ENCODE measurements at places on chromosomes 5 and 9.

- H3K4me3 ChIP-seq: peak overlapping the region; percentile 86
- peaks cover 36% of the 10 kb centered on the region for H3K4me1 ChIP-seq
- peak overlapping the region; percentile 94 for H3K27ac ChIP-seq
- peak; percentile 52 for DNase-seq
- peaks cover 37% of the 10 kb centered on the region for H3K36me3 ChIP-seq
Observed at GRCh38 chr9:98045234-98046179, 11.0 kb upstream of the NANS start.

DNA sequence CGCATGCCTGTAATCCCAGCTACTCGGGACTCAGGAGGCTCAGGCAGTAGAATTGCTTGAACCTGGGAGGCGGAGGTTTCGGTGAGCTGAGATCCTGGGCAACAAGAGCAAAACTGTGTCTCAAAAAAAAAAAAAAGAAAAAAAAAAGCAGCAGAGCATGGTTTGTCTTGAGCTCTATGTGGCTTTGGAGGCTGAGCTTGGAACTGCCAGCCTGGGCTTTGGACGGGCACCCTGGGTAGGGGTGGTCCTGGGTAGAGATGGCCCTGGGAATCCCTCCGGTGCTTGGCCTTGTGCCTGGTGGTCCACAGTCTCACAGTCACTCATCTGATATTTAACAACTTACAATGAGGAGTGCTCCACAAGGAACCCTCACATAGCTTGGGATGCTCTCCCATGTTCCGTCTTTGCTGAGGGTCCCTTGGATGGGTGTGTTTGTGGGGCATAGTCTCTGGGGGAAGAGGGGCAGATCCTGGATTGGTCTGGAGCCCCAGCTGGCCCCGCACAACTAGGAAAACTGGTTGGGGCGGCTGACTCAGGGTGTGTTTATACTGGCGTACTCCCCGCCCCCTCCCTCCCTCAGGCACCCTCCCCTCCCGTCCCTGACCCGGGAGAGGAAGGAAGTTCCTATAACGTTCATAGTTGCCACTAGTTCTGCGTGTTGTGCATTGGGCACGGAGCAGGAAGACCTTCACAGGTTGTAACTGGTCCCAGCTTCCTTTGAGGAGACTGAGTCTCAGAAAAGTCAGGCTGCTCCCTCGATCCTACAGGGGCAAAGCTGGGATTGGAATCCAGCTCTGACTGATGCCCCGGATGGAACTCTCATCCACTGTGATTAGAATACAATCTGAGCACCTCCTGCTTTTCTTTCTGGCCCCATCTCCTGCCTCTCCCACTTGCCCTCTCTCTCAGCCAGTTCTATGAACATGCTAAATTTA, 11.2 kb downstream of the IER5L start:
- H3K27ac ChIP-seq: peak overlapping the region; percentile 20
- H3K27me3 ChIP-seq: no peaks in the 10 kb centered on the region
- peak; percentile 20 for DNase-seq
- H3K4me1 ChIP-seq: peaks cover 20% of the 10 kb centered on the region
- H3K4me3 ChIP-seq: peak overlapping the region; percentile 51

- H3K27me3 ChIP-seq: no peaks in the 10 kb centered on the region
- no peak for DNase-seq
- H3K36me3 ChIP-seq: peaks cover 6% of the 10 kb centered on the region
Observed at GRCh38 chr9:114884787-114885452, 45.5 kb downstream of the TNFSF8 start.

DNA sequence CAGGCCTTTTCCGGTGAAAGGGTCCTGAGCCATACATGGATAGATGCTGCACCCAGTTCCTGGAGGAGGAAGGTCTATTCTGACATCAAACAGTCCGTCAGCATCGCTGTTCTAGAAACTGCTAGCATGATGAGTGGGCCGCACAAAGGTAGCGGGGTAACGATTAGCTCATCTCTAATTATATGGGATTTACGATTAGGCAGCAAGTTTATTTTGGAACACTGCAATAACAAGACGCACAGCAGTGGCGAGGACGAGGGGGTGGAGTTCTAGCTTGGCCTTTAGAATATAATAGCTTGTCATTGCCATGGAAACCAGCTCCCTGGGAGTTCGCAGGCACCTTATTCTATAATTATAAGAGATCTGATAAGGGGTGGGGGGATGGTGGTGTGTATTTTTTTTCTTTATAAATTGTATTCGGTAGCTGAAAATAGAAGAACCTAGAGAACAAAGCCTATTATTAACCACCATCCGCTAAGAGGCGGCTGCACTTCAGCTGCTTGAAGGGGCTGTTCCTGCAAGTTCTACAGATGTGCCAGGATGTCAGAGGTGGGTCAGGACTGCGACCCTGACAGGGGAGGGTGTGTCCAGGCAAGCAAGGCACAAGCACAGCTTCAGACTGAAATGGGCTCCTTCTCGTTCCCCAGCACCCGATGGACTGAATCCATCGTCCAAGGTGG, 311.0 kb downstream of the AGTPBP1 start:
- H3K27ac ChIP-seq: no peak overlapping the region
- peaks cover 20% of the 10 kb centered on the region for H3K27me3 ChIP-seq
- no peak overlapping the region for H3K4me3 ChIP-seq
- H3K36me3 ChIP-seq: no peaks in the 10 kb centered on the region
- DNase-seq: no peak

DNA sequence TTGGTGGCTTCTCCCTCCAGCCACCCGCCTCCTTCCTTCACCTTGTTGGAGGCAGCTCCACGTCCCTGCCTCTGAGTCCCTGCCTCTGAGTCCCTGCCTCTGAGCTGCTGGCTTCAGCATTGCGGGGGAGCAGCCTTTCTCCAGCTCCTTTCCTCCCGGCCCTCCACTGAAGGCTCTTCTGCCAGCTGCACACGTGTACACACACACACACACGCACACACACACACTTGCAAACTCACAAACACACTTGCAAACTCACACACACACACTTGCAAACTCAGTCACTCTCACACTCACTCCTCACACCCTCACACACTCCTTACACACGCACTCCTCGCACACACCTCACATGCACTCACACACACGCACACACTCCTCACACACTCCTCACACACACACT, 45.1 kb downstream of the C9orf50 start:
- DNase-seq: no peak
- H3K4me1 ChIP-seq: peaks cover 24% of the 10 kb centered on the region
- no peaks in the 10 kb centered on the region for H3K27me3 ChIP-seq

DNA sequence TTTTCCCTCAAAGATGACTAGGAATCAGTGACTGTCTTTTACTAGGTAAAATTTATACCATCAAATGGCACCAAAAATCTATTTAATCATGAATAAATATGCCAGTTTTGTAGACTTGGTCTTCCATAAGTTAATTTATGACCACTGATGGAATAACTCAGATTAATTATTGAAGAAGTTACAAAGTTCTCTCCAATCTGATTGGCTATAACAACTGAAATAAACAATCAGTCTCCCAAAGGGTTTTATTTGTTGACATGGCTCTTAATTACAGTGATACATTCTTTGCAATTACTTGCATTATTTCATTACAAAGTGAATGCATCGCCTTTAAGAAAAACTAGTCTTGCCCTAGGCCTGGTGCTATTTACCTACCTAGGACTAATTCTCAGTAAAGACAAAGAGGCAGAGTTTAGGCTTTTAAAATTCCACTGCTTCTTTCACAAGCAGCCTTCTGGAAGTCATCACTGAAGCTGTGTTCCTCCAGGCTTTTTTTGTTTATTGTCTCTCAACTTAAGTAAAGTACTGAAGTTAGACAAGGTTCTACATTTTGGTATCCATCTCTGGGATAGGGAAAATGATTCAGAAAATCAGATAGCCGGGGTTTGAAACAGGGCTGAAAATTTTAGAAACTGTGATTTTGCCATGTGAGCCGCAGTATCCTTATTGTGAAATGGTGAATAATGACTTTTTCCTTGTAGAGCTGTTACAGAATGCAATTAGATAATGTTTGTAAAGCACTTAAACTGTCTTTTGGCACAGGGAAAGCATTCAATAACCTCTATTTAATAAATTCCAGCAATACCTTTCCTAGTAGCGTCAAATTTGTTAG, 2.5 kb downstream of the STOM start:
- no peak overlapping the region for H3K27ac ChIP-seq
- peaks cover 4% of the 10 kb centered on the region for H3K36me3 ChIP-seq
- no peaks in the 10 kb centered on the region for H3K27me3 ChIP-seq
- peak overlapping the region; percentile 79 for H3K4me3 ChIP-seq
- DNase-seq: no peak
- H3K4me1 ChIP-seq: peaks cover 62% of the 10 kb centered on the region

GRCh38 chr5:86330736-86331135, 287.0 kb upstream of the COX7C start:
- DNase-seq: no peak
- no peak overlapping the region for H3K4me3 ChIP-seq
- no peaks in the 10 kb centered on the region for H3K27me3 ChIP-seq
- no peaks in the 10 kb centered on the region for H3K4me1 ChIP-seq
- H3K27ac ChIP-seq: no peak overlapping the region

DNA sequence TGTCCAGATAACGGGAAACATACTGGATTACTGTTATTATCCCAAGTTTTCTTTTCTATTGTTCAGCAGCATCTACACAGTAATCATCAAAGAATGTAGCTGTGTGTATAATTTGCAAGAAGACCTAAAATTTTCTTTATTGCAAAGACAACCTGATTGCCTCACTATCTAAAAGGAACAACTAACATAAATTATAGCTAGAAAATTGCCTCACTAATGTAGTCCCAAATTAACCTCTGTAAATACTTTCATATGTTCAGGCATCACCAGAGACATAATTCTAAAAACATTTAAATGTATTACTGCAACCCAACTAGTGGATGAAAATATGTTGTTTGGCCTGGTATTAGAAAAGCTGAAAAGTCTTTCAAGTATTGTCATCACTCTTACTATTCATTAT, 275.4 kb downstream of the CDH12 start:
- H3K4me3 ChIP-seq: no peak overlapping the region
- DNase-seq: no peak
- H3K27me3 ChIP-seq: no peaks in the 10 kb centered on the region
- no peak overlapping the region for H3K27ac ChIP-seq
- H3K36me3 ChIP-seq: no peaks in the 10 kb centered on the region

GRCh38 chr9:35954942-35955546, 2.9 kb downstream of the OR2S2 start:
- peak; percentile 67 for DNase-seq
- no peak overlapping the region for H3K4me3 ChIP-seq
- no peaks in the 10 kb centered on the region for H3K36me3 ChIP-seq
- H3K4me1 ChIP-seq: no peaks in the 10 kb centered on the region
- no peak overlapping the region for H3K27ac ChIP-seq
- H3K27me3 ChIP-seq: peaks cover 4% of the 10 kb centered on the region

DNA sequence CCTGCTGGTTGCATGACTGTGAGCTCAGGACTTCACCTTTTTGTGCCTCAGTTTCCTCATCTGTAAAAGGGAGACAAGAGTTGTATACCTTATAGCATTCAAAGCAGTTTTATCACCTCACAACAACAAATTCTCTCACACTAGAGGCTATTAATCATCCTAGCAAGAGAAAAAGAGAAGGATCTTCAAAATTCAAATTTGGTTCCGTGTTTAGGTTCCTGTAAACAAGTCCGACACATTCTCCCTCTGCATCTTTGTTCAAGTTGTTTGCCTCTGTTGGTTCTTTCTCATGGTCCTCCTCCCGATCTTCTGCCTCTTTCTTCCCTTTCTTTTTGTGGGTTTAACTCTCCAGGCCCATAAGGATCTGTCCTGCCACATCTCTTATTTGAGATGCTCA, 218.0 kb downstream of the PIK3R1 start:
- no peaks in the 10 kb centered on the region for H3K36me3 ChIP-seq
- peak overlapping the region; percentile 78 for H3K27ac ChIP-seq
- peaks cover 57% of the 10 kb centered on the region for H3K4me1 ChIP-seq

DNA sequence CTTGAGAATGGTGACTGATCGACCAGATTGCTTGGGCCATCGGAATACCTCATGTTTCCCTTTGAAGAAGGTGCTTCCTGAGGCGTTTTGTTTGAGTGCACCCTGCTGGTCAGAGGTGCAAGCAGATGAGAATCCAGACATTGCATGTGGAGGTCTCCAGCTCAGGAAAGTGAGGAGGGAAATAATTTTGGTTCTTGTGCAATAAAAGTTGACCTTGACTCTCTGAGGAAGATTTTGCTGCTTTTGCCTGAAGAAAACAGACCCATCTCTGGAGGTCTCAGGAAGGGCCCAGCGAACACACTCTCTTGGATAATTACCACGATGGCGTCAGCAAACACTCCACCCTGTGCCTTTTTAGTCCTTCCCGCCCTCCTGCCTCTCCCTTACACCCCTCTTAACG, 69.7 kb downstream of the GRAMD2B start:
- no peak overlapping the region for H3K27ac ChIP-seq
- no peaks in the 10 kb centered on the region for H3K27me3 ChIP-seq
- peaks cover 5% of the 10 kb centered on the region for H3K36me3 ChIP-seq
- no peak for DNase-seq
- no peak overlapping the region for H3K4me3 ChIP-seq
- H3K4me1 ChIP-seq: no peaks in the 10 kb centered on the region

GRCh38 chr9:26754509-26755164, 138.0 kb downstream of the CAAP1 start:
- peaks cover 4% of the 10 kb centered on the region for H3K27me3 ChIP-seq
- no peak overlapping the region for H3K4me3 ChIP-seq

GRCh38 chr5:181261320-181262049, 542 bp upstream of the TRIM52 start:
- no peaks in the 10 kb centered on the region for H3K27me3 ChIP-seq
- DNase-seq: peak; percentile 81
- peaks cover 37% of the 10 kb centered on the region for H3K36me3 ChIP-seq
- H3K4me1 ChIP-seq: peaks cover 27% of the 10 kb centered on the region
- H3K4me3 ChIP-seq: peak overlapping the region; percentile 93
- peak overlapping the region; percentile 93 for H3K27ac ChIP-seq

- H3K36me3 ChIP-seq: no peaks in the 10 kb centered on the region
- H3K4me1 ChIP-seq: no peaks in the 10 kb centered on the region
- no peaks in the 10 kb centered on the region for H3K27me3 ChIP-seq
- no peak overlapping the region for H3K4me3 ChIP-seq
- no peak overlapping the region for H3K27ac ChIP-seq
Observed at GRCh38 chr9:23682352-23682751, 143.7 kb downstream of the ELAVL2 start.

GRCh38 chr9:135138078-135138855, 50.8 kb downstream of the OLFM1 start:
- peaks cover 3% of the 10 kb centered on the region for H3K27me3 ChIP-seq
- no peaks in the 10 kb centered on the region for H3K36me3 ChIP-seq
- H3K4me1 ChIP-seq: no peaks in the 10 kb centered on the region
- no peak overlapping the region for H3K4me3 ChIP-seq
- H3K27ac ChIP-seq: no peak overlapping the region
- no peak for DNase-seq

GRCh38 chr9:132006677-132007370, 72.8 kb downstream of the MED27 start:
- H3K27me3 ChIP-seq: no peaks in the 10 kb centered on the region
- no peak overlapping the region for H3K4me3 ChIP-seq
- H3K27ac ChIP-seq: no peak overlapping the region

DNA sequence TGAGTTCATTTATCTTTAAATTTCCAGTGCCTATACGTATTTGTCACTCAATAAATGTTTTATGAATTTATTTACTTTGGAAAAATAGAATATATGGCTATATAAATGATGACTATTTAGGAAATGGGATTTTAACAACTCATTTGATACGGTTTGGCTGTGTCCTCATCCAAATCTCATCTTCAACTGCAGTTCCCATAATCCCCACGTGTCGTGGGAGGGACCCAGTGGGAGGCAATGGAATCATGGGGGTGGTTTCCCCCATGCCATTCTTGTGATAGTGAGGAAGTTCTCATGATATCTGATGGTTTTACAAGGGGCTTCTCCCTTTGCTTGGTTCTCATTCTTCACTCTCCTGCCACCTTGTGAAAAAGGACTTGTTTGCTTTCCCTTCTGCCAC, 187.6 kb upstream of the EFNA5 start:
- H3K4me1 ChIP-seq: no peaks in the 10 kb centered on the region
- no peak for DNase-seq
- no peak overlapping the region for H3K4me3 ChIP-seq
- peaks cover 1% of the 10 kb centered on the region for H3K36me3 ChIP-seq
